ENCODE measurements at places on chromosomes 16 and 17.
A peak's percentile ranks its signal among the peaks of the same experiment; 100 is the strongest.

- DNase-seq = no peak
Measured at GRCh38 chr17:80110447-80110812, 9.0 kb downstream of the GAA start.

GRCh38 chr17:11589716-11590115 is 8.6 kb upstream of the DNAH9 start:
- DNase-seq = no peak

DNA sequence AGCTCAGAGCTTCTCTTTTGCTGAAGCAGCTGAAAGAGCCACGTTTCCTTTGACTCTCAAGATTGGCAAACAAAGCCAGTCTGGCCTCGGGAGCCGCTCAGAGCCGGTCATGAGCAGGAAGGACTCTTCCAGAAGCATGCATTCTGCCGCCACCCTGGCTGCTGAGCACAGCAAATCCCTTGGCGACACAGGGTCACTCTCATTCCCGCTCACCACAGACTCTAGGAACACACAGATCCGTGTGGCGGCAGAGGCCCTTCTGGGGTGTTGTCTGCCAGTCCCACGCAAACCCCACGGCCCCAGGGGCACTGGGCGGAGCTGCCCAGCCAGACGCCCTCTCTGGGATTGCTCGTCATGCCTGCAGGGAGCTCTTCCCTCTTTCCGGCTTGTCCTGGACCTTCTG is 157.0 kb downstream of the C16orf95 start:
- DNase-seq = no peak

DNA sequence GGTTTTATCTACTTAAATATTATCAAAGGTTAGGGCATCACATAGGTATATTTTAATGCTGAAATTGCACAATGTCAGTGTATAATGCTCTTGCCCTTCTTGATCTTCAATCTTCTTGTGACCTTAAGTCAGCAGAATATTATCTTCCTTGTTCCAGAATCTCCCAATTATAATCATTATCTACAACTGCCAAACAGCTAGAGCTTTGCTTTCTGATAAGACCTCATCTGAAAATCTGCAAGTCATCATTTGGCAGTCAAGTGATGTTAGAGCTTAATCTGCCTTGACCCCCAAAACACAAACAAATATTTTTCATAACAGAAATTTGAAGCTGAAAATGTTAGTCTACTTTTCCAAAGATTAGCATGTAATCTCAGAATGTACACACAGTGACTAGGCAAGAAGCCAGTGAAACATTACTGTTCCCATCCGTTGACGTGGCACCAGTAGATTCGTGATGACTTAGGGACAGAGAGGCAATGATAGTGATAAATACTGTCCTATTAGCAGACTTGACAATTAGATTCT is 19.8 kb downstream of the REXO5 start:
- no peak for DNase-seq

DNA sequence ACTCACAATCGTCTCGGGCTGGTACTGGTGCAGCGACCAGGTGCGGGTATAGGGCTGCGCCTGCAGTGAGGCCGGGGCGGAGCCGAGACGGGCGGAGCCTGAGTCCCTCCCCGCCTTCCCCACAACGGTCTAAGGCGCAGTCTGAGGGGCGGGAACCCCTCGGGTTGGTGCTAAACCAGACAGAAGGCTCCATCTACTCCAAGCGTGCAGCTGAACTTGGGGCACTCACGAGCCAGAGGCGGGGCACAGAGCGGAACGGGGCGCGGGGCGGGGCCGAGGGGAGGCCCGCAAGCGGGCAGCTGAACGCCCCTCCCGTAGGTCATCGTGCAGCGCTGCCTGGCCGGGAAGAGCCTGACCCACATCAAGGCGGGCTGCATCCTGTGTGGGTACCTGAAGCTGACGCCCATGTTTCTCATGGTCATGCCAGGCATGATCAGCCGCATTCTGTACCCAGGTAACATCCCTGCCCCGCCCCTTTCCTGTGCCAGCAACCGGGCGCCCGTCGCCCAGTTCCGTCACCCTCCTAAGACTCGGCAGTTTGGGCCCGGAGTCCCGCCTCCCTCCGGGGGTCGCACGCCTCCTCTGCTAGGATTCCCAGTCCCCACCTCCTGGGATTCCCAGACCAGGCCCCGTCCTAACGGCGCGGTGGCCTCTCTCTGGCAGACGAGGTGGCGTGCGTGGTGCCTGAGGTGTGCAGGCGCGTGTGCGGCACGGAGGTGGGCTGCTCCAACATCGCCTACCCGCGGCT is 5.0 kb downstream of the SLC5A2 start:
- DNase-seq = peak; percentile 82

- DNase-seq = peak; percentile 95
Measured at GRCh38 chr17:28644787-28645575, at the start of gene BLTP2. BLTP2 (minus strand) TSS chr17:28645158; CDS start chr17:28645056, 102 bp downstream.

DNA sequence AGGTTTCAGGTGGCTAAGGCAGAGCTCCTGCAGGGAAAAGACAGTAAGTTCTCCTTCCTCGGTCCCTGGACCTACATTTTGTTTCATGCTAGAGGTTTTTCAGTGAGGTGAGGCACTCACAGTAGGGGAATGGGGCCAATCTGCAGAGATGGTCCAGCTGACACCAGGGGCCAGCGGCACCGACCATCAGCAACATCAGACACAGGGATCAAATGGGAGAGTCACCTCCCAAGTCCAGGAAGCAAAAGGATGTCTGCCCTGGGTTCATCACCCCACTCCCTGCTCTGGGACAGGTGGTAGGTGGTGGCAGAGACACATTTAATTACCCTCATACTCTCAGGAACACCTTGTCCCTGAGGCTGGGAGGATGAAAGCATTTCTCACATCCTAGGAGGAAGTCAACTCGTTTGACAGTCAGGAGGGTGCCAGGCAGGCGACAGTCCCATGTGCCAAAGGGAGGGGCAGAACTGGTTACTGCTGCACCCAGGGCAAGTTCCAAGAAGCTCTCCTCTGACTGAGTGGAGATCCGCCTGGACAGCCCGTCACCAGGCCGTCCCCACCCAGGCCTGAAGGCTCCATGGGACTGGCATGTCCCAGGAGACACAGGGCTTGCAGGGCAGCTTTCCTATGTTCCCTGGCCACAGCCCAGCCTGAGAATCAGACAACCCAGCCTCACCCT is 19.2 kb downstream of the ATP6V0D1 start:
- DNase-seq = no peak
